ENCODE measurements at places on chromosomes 3 and 15.
A peak's percentile ranks its signal among the peaks of the same experiment; 100 is the strongest.

DNA sequence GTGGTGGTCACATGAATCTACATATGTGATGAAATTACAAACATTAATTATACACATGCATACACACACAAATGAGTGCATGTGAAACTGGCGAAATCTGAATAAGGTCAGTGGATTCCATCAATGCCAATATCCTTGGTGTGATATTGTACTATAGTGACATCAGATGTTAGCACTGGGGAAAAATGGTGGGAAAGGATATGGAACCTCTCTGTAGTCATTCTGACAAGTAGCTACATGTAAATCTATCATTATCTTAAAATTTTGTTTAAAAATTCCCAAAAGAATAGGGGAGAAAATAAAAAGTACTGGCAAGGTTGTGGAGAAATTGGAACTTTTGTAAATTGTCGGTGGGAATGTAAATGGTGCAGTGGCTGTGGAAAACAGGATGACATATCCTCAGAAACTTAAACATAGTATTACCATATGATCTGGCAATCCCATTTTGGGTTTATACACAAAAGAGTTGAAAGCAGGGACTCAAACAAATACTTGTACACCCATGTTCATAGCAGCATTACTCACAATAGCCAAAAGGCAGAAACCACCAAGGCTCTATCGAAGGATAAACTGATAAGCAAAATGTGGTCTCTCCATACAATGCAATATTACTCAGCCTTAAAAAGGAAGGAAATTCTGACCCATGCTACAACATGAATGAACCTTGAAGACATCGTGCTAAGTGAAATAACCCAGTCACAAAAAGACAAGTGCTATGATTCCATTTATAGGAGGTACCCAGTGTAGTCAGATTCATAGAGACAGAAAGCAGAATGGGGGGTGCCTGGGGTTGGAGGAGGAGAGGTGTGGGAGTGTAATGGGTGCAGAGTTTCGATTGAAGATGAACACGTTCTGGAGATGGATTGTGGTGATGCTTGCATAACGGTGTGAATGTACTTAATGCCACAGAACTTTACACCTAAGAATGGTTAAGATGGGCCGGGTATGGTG is 25.3 kb upstream of the HRH1 start:
- no peak for DNase-seq

GRCh38 chr3:129656659-129657247 is 50.3 kb upstream of the PLXND1 start:
- no peak for DNase-seq

DNA sequence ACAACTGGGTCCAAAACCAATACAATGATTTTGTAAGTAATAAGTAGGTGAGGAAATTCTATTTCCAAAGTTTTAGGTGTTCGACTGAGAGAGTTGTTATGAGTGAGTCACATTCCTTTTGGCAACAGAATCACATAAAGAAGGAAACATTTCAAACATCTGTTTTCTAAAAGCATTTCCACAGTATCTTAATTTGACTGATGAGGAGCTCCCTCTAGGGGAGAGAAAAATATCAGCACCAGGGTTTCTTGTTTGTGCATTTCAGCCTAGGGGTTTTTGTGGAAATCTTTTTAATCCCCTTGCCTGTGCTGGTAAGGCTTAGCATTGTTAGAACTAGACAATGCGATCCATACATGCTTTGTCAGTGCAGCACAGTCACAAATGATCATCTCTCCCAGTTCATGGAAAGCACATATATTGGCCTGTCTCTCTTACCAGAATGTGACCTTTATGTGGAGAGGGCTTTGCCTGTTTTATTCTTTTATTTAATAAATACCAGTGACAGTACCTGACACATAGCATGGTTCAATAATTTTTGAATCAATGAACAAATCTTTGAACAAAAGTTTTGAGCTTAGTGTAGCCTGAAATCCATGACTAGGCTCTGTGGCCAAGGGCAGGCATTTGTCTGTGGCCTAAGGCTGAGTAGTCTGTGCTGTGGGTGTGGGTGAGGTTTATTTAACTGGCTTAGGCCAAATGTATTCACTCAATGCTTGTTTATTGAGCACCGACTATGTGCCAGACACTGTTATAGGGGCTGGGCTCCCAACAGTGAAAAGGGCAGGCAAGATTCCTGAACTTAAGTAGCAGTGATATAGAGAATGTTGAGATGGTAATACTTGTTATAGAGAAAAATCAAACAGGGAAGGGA is 21.1 kb upstream of the IQCF6 start:
- no peak for DNase-seq

DNA sequence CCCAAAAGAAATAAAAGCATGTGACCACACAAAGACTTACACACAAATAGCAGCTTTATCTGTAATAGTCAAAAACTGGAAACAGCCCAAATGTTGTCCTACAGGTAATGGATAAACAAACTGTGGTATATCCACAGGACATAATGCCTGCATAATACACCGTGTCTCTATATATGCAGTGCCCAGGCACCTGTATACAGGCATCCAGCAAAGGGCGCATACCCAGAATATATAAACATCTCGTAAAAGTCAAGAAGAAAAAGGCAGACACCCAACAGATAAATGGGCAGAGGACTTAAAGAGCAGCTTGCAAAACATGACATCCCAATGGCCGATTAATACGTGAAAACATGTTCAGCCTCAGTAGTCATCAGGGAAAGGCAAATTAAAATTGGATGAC is 7.2 kb downstream of the OSBPL10 start:
- no peak for DNase-seq

GRCh38 chr15:90934256-90934948 is 683 bp upstream of the UNC45A start:
- peak; percentile 80 for DNase-seq

DNA sequence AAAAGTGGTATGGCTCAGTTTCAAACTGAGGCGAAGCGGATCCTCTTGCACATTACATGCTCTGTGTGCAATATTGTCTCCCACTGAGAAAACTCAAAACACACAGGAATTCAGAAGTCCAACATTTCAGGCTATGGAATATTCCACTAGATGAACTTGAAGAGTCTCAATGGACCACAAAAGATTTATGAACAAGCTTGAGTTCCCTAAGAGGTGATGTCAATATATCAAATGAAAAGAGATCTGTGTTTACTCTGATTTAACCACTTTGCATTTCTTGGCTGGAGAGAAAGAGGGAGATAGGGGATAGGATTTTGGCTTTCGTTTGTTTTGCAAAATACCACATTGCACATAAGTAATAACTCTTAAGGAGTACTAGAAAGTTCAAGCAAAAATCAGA is 20.3 kb downstream of the PDZRN3 start:
- DNase-seq, result no peak

GRCh38 chr15:72237029-72237852 is 6.3 kb upstream of the PKM start:
- no peak for DNase-seq

GRCh38 chr3:23239211-23240068 is 36.3 kb downstream of the UBE2E2 start:
- no peak for DNase-seq

- no peak for DNase-seq
Observed at GRCh38 chr3:169699536-169700050, 36.1 kb upstream of the MECOM start.

GRCh38 chr3:189947948-189948723 is 172.6 kb downstream of the P3H2 start:
- DNase-seq, result peak; percentile 11

GRCh38 chr15:77731945-77732344 is 99.2 kb upstream of the LINGO1 start:
- DNase-seq, result no peak

DNA sequence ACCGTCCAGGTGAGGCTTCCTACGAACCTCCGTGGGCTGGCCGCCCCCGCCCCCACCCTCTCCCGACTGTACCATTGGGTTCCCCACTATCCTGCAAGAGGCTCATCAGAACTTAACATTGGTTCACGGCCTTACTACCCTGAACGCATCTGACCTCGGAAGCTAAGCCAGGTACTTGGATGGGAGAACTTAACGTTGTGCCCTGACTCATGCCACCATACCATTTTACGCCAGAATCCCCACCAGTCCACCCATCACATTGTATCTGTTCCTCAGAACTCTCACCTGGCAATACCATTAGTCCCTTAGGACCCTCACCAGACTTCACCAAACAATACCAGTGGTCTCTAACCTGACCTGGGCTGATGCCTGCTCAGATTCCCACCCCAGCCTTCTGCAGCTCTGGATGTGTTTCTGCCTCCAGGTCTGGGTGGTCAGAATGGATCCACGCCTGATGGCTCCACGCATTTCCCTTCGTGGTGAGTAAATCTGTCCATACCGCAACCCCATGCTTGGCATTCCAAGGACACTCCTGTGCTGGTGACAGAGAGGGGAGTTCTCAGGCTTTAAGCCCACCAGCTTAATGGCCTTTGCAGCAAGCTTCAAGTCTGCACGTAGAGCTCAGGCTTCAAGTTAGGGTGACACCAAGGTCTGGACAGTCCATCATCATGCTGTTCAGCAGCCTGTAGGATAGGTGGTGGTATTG is 562 bp downstream of the TCTA start:
- DNase-seq, result no peak

DNA sequence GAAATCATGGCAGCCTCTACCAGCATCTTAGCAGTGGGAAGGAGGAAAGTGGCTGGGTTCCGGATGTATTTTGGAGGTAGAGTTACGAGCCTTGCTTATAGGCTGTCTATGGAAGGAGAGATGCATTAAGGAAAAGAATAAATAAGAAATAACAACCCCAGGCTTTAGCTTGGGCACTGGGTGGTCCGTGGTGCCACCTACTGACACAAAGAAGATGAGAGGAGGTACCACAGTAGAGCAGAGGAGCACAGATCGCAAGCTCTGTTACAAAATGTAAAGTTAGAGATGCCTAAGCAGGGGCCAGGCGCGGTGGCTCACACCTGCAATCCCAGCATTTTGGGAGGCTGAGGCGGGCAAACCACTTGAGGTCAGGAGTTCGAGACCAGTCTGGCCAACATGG is 74.8 kb downstream of the TMEM39A start:
- DNase-seq, result no peak

- no peak for DNase-seq
Observed at GRCh38 chr3:114974387-114974786, 172.7 kb downstream of the ZBTB20 start.

DNA sequence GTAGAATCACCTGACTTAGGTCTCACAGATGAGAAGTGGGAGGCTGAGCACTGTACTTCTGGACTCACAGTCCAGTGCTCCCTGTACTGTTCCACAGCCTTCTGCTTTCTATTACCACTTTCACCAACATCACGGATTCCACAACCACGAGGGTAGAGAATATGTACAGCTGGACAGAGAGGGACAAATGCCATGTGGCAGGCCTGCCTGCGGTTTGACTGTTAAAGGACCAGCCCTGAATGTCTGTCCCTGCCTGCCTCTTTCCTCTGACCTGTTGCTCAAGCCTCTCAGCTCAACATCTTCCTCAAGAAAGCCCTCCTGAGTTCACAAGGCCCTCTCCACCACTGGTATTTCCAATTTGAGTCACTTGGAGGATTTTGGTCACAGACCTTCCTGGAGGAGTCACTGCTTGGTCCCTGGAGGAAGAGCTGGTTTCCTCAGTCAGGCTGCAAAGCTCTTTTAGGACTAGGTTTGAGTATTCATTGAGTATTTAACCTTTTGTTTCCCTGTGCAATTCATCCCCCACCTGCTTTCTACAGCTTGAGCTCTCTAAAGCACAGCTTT is 49.1 kb downstream of the RAB11A start:
- no peak for DNase-seq

- no peak for DNase-seq
Observed at GRCh38 chr15:38065721-38066345, 131.4 kb downstream of the TMCO5A start.

DNA sequence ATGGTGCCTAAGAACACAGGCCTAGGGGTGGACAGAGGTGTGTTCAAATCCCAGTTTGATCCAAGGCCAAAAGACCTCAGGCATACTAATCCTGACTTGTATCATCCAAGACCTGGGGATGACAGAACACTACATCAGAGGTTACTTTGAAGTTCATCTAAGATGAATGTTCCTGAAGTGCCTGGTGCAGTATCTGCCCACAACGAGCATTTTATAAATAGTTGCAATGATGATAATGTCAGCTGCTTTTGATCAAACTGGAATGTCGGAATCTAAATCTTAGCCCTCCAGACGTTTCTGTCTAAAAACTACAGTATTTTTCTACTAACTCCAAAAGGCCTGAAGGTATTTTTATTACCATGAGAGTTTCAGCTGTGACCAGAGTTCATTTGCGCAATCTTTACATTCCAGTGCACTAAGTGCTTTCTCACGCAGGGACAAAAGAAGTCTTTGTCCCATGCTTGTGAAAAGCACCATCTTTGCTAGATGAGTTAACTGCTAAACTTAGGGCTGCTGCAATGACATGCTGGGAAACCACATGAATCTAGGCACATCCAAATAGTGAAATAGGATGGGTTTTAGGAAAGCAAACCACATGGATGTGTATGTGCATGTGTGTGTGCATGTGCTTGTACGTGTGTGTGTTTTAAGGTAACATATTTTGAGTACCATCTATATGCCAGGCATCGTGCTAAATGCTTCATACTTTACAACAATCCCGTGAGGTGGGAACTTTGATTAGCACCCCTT is 18.1 kb downstream of the ANXA2 start:
- DNase-seq, result no peak

GRCh38 chr3:124172816-124173215 is 180.9 kb upstream of the ROPN1 start:
- DNase-seq, result no peak

DNA sequence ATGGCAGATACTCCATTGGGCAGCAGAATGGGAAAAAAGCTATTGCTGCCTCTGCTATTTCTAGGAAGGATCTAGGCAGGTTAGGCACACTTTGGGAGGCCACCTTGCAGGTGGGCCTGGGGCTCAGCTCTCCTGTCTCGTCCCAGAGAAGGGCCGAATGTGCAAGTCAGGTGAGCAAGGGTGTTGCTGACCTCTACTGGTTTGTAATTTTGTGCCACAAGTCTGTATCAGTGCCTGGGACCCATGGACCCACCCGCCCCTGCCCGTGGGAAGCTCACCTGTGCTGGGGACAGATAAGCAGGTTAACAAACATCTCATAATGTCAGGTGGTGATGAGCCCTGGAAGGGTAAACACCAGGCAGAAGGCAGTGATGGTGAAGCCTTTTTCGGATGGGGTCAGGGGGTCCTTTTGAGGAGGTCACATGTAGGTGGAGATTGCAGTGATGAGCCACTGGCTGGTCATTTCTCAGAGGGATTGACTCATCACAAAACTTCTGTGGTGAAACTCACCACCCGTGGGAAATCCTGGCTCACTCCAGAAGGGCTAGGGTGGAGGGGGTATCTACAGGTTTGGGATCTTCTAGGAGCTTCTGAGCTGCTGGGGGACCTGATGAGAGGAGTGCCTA is 161.3 kb downstream of the KLF13 start:
- DNase-seq, result no peak

GRCh38 chr3:191123231-191123630 is 75.8 kb upstream of the OSTN start:
- no peak for DNase-seq

- no peak for DNase-seq
Observed at GRCh38 chr3:9876991-9877390, 3.1 kb downstream of the CIDEC start.
